ENCODE measurements at places on chromosomes 13 and 19.

DNA sequence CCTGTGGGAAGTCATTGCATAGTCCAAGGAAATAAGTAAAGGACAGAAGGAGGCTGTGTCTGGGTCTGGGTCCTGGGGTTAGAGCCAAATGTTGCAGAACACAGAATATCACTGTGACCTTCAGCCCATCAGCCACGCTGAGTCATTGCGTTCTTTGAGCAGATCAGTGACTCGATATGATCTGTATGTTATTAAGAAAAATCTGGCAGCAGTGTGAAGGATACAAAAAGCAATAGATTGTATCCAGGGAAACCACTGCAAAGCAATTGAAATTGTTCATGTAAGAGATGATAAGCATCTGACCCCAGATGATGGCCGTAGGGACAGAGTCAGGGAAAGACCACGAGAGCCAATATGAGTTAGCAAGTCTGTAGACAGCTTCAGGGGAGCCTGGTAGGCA, 1575.1 kb upstream of the SLC10A2 start:
- DNase-seq, result no peak

- DNase-seq, result no peak
These were observed 5.2 kb downstream of the CADM4 start for GRCh38 chr19:43634506-43634871.

DNA sequence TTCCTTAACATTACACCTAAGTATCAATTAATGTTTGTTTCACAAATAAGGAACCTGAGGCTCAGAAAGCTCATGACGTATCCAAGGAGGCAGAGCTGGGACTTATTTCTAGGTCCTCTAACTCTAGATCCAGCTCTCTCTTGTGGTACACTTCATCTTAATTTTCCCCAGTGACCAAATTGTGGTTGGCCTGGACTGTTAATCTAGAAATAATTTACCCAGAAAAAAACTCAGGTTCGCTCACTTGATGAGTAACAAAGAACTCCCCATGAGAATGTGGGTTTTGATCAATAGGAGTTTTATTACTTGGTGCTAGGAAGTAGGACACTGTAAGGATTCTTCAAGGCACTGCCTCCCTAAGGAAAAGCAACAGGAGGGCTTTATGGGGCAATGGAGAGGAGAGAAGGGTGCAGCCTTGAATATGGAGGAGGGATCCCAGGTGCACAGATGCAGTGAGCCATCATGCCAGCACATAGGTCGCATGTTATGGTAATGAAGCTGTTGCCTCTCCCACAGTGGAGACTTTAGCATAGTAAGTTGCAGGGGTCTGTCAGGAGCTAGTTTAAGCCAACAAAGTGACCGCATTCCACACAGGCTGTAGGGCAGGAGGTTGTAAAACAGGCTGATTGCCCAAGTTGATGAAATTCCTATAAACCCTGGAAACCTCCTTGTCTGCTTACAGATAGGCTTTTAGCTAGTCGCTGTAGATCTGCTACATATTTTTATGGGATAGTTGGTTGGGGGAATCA, 14.7 kb downstream of the RAP2A start:
- no peak for DNase-seq

GRCh38 chr13:110206185-110206584, 100.8 kb downstream of the COL4A1 start:
- DNase-seq, result no peak

- DNase-seq, result no peak
These were observed 37.6 kb upstream of the MAB21L1 start for GRCh38 chr13:35514061-35514477.

DNA sequence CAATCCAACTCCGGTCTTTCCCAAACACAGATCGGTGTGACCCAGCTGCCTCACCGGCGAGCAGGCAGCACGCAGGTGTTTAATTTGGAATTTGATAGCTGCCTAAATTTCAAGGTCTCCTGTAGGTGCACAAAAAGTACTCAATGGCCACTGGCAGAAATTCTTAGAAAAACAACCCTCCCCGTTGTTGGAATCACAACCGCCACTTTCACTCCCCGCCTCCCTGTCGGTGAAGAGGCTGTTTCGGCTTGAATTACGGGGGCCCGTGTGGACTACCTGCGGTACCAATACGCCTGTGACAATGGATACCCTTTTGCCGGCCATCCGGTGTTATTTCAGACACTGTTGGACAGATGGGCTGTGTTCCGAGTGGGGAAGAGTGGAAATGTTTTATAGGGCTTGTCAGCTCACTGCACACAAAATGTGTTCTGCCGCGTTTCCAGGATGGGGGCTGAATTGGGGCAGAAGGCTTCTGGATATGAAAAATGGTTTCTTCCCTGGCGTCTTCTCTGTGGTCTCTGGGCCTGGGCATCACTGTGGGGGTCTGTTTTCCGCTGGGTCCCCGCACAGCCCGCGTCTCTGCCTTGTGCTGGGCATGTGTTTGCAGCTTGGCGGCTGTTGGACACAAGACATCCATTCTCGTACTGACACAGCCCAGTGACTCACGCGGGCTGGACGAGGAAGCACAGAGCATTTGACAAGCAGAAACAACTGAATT, 45.4 kb downstream of the ZIC5 start:
- DNase-seq, result no peak

DNA sequence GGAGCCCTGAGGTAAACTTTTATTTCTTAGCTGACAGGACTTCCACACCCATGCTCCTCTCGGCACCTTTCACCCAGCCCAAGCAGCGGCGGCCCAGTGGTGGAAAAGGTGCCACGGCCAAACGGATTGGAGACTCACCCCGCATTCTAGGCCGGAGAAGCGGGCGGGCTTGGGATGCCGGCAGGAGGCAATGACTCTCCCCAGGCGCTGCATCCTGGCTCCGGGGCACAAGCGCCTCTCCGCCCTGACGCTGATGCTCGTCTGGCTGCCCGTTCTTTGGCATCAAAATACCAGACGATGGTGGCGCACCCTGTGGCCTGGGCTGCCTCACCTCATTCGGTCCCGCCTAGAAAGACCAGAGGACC, 6.7 kb upstream of the ZNF606 start:
- DNase-seq, result no peak

- DNase-seq, result no peak
These were observed 30.6 kb upstream of the IGSF23 start for GRCh38 chr19:44582581-44583265.

GRCh38 chr13:50589139-50589538, 254.4 kb downstream of the DLEU7 start:
- DNase-seq, result peak; percentile 76

DNA sequence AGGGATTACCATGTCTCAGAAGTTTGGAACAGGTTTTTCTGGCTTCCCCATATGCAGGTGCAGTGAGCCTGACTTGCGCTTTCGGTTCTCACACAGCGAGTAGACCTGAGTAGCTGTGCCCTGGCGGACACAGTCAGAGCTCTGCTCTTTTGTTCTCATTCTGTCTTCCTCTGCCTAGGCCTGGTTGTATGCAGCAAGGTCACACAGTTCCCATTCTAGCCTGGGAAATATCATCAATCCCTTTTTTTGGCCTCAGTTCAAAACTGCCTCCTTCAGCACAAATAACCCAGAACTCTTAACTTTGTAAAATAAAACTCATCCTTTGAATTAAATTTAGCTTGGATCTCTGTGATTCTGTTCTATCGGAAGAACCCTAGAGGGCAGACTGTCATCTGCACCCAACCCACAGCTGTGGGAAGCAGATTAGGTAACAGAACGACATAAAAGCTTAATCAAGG, 10.2 kb downstream of the OXGR1 start:
- no peak for DNase-seq

DNA sequence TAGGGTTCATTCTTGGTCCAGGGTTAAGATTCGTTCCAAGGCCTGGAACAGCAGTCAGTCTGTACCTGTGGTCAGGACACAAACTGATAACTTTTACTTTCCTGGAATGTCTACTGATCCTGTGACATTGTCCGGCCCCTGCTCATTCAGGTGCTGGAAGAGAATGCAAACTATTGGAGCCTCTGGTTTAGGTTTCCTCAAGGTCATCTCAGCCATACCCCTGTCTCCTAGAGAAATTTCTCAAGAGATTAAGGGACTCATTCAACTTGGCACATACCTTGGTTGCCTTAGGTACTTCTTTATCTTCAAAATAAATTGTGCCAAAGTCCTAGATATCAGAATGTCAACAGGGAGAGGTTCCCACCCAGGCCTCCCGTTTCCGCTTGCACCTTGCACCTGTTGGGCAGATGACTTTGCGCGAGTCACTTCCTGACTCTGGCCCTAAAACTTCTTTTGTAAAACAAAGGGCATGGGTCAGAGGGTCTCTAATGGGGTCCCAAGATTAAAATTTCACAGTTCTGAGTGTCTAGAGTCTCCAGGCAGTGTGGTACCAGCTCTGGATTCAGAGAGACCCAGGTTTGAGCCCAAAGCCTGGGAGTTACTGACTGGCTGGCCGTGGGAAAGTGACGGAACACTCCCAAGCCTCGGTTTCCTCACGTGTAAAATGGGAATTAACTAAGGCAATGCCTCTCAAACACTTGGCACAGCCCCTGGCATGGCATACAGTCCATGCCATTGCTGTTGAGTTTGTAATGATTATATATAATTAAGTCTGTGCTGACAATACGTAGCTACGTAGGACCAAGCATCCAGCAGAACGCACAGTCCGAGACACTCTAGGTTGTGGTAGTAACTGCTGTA, 25.8 kb upstream of the CYP2S1 start:
- no peak for DNase-seq

GRCh38 chr19:38975861-38976271, 324 bp upstream of the FBXO17 start:
- DNase-seq, result no peak

DNA sequence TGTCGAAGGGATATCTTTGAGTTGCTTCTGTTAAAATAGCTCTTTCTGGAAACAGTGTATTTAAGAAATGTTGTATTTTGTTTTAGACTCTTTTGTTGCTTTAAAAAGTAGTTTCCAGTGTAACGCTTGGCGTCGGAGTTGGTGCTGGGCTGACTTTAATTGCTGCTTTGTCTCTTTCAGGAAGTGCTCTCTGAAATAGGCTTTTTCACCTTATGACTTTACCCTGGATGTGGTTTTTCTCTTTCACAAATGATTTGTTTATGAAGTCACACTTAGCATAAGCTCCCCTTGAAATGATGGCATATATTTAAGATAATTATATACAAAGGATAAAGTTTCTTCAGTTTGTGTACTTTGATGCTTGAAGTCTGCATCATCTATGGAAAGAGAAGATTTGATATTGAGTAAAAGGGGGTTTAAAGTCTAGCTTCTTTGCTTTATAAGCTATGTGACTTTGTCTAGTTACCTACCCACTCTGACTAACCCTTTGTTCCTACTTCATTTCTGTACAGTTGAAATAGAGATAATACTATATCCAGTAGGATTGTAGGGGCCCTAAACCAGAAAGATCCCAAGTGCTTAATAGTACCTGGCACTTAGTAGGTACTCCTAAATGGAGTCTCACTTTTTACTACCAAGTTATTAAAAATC, at the start of gene GPR18:
Gene GPR18, minus strand, starts transcription at position 170 of the 651 bp plus-strand sequence. CDS start 2,507 bp downstream, outside the sequence.
- no peak for DNase-seq

GRCh38 chr19:5927441-5927821, 13.4 kb downstream of the CAPS start:
- no peak for DNase-seq

GRCh38 chr19:29505097-29505824, 20.5 kb upstream of the VSTM2B start:
- no peak for DNase-seq

DNA sequence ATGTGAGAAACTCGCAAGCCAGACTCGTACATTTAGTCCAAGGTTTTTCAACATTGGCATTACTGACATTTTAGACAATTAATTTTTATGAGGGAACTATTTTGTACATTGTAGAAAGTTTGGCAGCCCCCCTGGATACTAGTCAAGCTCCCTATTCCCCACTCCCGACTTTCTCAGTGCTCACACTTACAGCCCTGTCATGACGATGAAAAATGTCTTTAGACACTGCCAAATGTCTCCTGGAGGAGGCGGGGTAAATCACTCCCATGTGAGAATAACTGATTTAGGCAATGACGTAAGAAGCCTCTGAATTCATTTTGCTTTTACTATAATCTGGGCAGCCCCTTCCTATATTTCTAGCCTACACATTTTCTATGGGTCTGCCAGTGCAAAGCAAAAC, 535.8 kb upstream of the KLHL1 start:
- no peak for DNase-seq

DNA sequence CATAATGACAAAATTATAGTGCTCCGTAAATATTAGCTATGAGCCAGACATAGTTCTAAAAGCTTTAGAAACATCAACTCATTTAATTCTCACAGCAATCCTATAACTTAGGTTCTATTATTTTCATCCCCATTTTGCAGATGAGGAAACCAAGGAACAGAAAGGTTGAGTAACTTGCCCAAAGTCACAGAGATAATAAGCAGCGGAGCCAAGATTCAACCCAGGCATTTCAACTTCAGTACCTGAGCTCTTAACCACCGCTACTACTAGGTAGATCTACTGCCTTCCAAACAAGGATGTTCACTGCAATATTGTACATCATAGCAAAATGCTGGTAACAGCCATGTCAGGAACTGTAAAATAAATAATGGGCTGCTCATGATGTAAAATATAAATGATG, 39.9 kb downstream of the ELF1 start:
- no peak for DNase-seq

DNA sequence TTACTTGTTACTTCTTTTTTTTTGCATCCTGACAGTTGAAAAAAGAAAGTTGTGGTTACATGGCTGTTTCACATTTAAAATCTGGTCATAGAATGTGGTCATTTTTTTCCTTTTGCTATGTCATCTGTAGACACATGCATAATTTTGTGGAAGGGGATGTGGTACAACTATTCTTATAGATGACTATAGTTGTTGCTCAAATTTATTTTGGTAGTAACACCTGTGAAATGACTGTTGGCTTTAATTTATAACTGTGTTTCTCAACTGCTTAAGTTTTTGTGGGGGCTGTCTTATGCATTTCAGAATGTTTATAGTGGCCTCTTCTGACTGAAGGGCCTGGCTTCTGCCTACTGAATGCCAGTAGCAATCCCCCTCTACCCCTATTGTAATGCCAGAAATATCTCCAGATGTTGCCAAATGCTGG, 130.5 kb downstream of the PAN3 start:
- no peak for DNase-seq

GRCh38 chr13:44266772-44267171, 106.9 kb upstream of the SERP2 start:
- no peak for DNase-seq

- no peak for DNase-seq
These were observed 120.5 kb downstream of the DIAPH3 start for GRCh38 chr13:60043262-60043661.

DNA sequence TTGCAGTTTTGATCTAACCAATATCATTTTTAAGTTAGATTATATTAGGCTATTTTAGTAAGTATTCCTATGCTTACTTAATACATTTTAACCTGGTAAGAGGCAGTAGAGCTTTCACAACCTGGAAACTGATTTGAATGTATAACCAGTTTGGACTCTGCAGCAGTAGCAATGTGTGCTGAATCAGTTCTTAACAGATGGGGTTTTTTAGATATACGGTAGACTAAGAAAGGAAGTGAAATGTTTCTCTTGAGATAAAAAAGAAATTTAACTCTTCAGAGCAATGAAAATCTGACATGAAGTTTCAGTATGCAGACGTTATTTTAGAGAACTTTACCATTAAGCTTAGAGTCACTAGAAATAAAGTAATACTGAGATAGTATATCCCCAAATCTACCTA, 2.7 kb downstream of the NBEA start:
- DNase-seq, result no peak

- no peak for DNase-seq
These were observed 14.5 kb downstream of the FUZ start for GRCh38 chr19:49798574-49798973.

Measured in RWPE2 (cell line).